ENCODE measurements at places on chromosomes 7 and 10.

DNA sequence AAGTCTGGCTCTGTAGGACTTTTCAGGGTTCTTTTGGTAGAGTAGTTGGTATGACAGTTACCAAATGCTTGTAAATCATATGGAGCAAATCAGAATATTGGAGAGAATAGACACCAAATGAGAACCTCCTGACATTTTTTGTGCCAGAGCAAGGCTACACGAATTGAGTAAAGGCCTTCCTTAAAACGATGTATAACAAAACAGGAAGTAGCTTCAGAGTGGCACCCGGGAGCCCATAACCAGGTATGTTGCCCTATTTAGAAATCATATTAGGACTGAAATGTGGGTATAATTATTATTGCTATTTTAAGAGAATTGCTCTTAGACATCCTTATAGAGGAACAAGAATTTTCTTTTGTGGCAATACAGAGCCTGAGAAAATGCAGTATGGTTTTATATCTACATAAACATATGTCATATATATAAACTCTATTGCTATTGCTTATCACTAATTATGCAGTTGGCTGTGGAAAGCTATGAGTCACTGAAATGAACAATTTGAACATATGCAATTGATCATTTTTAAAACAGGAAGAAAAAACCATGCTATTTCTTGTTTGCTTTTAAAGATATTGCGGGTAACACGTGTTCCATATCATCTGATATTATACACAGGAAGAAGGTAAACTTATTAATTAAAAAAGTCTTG is 197.4 kb upstream of the MTPN start:
- no peak for DNase-seq

- no peak for DNase-seq
Observed at GRCh38 chr7:38185395-38186307, 7.6 kb downstream of the STARD3NL start.

DNA sequence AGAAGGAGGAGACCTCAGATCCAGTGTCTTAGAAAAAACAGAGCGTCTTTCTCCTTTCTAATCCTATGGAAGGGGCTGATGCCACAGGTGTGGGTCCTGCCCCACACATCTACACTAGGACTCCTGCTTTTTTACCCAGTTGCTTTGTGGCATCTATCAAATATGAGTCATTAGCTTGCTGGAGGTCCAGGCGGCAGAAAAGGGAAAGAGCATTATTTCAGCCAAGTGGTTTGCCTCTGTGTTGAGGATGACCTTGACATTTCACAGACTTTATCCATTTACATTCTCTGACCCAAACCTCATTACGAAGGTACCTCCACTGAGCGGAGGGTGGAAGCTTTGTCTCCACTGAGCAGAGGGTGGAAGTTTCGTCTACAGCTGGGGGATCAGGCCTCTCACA is 308.4 kb upstream of the KLF6 start:
- no peak for DNase-seq

DNA sequence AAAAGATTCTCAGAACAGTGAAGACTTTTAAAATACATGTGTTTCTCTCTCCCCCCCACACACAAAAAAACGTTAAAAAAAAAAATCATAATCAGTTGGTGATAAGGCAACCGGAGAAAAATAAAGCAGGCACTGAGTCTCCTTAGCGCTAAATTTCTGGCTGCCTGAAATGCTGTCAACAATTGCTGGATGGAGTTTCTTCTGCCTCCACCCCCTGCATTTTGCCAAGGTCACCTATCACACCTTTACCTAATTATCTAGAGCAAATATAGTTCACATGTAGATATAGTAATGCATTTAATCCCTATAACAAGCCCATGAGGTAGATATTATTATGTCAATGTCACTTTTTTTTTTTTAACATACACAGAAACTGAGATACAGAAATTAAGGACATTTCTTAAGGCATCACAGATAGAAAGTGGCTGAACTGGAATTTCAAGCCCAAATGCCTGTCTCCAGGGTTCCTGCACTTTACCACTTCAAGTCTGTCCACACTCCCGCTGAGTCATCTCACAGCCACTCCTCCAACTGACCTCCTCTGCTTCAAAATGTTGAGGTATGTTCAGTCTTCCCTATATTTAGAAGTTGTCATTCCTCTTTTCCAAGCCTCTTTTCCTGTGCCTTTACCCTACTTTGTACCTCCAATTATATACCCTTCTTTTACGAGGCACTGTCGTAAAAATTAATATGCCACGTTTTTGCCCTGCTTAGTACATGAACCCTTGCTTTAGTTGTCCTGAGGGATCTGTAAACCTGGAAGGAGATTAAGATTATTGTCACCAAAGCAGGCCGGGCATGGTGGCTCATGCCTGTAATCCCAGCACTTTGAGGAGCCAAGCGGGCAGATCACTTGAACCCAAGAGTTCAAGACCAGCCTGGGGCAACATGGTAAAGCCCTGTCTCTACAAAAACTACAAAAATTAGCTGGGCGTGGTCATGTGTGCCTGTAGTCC is 72.8 kb upstream of the MPP7 start:
- DNase-seq: no peak

DNA sequence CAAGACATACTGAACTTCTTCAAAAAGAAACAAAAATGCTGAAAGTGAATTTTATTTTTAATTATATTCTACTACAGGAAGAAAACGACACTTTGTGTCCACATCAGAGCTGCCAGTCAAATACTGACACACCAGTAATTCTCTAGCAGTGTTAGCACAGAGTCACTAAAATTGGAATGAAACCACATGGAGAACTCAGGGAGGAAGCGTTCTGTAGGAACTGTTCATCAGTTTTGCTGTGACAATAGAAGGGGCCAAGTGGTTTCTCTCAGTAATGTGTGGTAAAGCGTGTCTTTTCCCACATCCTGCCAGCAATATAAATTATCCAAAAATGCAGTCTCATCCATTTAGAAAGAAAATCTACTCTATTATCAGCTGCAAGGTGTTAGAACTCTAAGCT is 683.3 kb downstream of the GRM8 start:
- no peak for DNase-seq

DNA sequence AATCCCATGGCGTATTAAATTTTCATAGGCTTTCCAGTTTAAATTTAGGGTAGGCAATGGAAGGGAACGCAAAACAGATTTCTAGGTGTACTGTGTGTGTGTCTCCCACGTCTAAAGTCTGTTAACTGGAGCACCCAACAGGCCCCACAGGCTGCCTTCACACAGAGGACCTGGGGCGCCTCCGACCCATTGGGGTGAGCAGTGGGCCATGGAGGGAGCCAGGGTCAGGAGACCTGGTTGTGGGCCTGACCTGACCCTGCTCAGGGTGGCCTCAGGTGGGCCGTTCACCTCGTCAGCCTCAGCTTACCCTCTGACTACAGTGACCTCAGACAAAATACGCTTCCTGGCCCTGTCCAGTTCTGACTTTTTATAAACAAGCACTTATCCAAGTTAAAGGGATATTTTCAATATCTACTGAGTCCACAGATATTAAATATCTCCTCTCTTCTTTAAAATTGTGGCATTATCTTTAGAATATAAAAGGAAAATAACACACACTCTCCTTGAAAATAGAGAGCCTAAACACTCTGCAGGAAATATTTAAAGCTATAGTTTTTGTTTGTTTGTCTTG is 159.6 kb downstream of the EGFR start:
- DNase-seq: no peak

DNA sequence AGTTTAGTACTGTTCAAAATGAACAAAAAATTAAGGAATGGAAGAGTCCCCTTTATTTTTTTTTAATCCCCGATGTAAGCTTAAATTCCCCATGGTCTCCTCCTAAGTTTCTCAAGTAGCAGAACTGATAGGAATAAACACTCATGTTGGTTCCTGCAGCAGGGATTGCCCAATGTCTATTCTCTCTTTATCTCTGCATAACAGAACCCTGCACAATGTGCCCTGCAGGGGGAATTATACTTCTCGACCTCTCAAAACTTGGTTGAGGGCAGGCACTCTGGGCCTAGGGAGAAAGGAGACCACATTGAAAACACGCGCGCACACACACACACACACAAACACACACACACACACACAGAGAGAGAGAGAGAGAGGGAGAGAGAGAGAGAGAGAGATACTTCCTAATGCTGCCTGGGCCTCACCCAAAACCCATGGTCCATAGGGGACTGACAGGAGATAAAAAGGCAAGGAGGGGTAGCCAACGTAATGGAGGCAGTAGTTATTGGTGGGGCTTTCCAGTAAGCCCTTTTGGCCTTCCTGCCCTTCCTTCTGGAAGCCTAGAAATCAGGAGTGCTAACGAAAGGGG is 22.7 kb downstream of the JAZF1 start:
- no peak for DNase-seq

DNA sequence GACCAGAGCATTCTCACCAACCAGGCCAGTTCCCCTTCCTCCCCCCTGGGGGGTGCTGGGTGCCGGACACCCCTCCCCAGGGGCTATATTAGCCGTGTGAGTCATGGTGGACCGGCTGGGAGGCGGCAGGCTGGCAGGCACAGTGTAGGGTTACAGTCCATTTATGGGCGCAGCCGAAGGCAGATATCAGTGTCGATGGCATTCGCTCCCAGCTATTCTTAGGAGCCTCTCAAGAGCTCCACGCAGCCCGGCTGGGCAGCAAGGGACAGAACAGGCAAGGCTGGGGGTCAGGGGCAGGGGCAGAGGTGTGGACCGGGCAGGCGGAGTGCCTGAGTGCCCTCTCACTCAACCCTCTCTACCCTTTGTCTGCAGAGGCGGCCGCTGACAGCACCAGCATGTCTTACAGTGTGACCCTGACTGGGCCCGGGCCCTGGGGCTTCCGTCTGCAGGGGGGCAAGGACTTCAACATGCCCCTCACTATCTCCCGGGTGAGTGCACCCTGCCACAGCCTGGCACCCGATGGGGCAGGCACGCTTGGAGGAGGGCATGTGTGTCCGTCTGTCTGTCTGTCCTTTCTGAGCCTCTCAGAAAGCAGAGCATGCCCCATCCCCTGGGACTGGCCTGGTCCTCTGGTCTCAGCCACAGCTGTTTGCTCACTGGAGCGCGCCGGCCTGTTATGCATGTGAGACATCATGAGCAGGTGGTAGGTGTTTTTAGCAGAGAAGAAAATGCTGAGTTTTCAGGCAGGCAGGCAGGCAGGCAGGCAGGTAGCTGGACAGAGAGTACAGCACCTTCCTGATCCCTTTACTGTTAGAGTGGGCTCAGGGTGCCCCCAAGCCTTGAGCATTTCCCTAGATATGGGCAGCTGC is at the start of gene LDB3:
Gene LDB3 (plus strand): TSS at position 215 of the 869 bp plus-strand sequence. CDS start 181 bp downstream, at position 396.
- DNase-seq: no peak

Measured in NCI-H774 (cell line).